ENCODE measurements at places on chromosomes 12 and 14. TPM values are rescaled to one million over a fixed set of nuclear protein-coding genes. Genes with fewer than 3 reads are reported as not detected.
A peak's percentile ranks its signal among the peaks of the same experiment; 100 is the strongest.

Gene AMIGO2
- total RNA-seq, result 33.2 TPM

DNA sequence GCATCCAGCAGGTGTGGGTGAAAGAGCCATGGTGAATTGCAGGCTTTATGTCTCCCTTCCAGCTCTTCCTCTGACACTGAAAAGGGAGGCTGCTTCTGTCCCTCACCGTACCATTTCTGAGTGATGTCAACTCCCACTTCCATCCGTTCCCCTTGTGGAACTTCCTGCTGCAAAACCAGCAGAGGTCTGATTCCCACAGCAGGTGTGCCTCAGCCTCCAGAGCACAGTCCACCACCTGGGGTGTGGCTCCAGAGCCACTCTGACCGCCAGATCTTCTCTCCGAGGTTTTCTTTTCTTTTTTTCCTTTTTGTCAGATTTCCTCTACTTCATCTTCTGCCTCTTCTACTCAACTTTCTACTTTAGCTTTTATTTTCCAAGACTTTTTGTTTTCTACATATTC, 62.7 kb downstream of the CDC42BPB start:
- DNase-seq, result no peak
- H3K4me1 ChIP-seq, result no peaks in the 10 kb centered on the region

Gene GPR84
- total RNA-seq, result not detected

GRCh38 chr12:62653740-62654139, 187.1 kb downstream of the MON2 start:
- no peaks in the 10 kb centered on the region for H3K27me3 ChIP-seq
- H3K4me1 ChIP-seq, result peaks cover 9% of the 10 kb centered on the region
- no peak for DNase-seq
- no peak overlapping the region for H3K4me3 ChIP-seq

Gene PXN
- total RNA-seq, result 127 TPM

DNA sequence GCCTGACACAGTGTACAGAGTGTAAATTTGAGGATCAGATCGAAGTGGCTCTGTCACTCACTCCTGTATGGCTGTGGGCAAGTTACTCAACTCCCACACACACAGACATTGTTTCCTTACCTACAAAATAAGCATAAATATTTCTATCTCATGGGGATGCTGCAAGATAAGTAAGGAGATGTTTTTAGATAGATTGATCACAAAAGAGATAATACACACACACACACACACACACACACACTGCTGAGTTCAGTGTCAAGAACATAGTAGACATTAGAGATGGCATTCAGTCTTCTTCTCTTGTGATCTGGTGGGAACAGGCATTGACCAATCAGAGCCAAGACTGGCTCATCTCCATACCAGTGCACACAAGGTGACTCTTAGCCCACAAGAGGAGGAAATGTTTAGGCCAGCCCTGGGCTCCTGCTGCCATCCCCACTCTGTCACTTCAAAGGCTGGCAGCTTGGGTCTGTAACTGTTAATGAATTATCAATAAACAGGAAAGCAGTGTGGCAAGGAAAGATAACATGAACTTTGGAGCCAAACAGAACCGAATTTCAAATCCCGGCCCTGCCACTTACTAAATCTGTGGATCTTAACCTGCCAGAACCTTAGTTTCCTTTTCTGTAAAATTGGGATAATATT, 3.4 kb upstream of the RNASE8 start:
- no peaks in the 10 kb centered on the region for H3K36me3 ChIP-seq
- DNase-seq, result no peak
- H3K4me3 ChIP-seq, result no peak overlapping the region
- H3K27me3 ChIP-seq, result no peaks in the 10 kb centered on the region
- no peaks in the 10 kb centered on the region for H3K4me1 ChIP-seq

- no peak overlapping the region for H3K4me3 ChIP-seq
- H3K27me3 ChIP-seq, result no peaks in the 10 kb centered on the region
- no peak overlapping the region for H3K27ac ChIP-seq
- H3K36me3 ChIP-seq, result no peaks in the 10 kb centered on the region
- DNase-seq, result no peak
- peaks cover 13% of the 10 kb centered on the region for H3K4me1 ChIP-seq
Observed at GRCh38 chr12:24487606-24488005, 461.3 kb downstream of the BCAT1 start.

DNA sequence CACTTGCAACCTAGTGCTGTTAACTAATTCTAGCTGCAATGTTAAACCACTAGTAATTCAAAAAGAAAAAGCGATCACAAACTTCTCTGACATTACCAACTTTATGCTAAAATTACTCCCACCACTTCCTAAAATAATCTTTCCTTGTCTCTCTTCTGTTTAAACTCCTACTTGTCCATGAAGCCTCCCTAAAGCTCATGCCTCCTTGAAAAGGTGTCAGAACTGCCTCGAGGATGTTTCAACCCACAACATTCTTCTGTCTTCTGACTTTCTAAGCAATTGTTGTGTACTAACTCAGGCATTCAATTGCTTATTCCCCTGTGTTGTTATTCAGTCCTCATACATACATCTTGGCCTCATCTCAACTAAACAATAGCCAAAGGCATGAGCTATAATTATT, 5.9 kb downstream of the GNPTAB start:
- DNase-seq, result no peak
- H3K4me3 ChIP-seq, result no peak overlapping the region
- H3K27ac ChIP-seq, result peak overlapping the region; percentile 54
- H3K27me3 ChIP-seq, result no peaks in the 10 kb centered on the region
- no peaks in the 10 kb centered on the region for H3K36me3 ChIP-seq

- no peak for DNase-seq
- no peaks in the 10 kb centered on the region for H3K36me3 ChIP-seq
- no peaks in the 10 kb centered on the region for H3K4me1 ChIP-seq
Observed at GRCh38 chr12:107590814-107591375, 94.7 kb upstream of the PWP1 start.

- no peaks in the 10 kb centered on the region for H3K4me1 ChIP-seq
- no peaks in the 10 kb centered on the region for H3K36me3 ChIP-seq
- no peak for DNase-seq
- H3K27me3 ChIP-seq, result no peaks in the 10 kb centered on the region
- H3K4me3 ChIP-seq, result no peak overlapping the region
Observed at GRCh38 chr12:25058012-25058411, 109.1 kb upstream of the BCAT1 start.

- H3K4me1 ChIP-seq, result peaks cover 66% of the 10 kb centered on the region
- DNase-seq, result peak; percentile 95
- peak overlapping the region; percentile 13 for H3K4me3 ChIP-seq
- H3K27ac ChIP-seq, result peak overlapping the region; percentile 93
- H3K27me3 ChIP-seq, result no peaks in the 10 kb centered on the region
Observed at GRCh38 chr14:101359221-101360053, 201.9 kb upstream of the DIO3 start.

- H3K4me1 ChIP-seq, result no peaks in the 10 kb centered on the region
- no peaks in the 10 kb centered on the region for H3K27me3 ChIP-seq
- no peak overlapping the region for H3K27ac ChIP-seq
- H3K36me3 ChIP-seq, result no peaks in the 10 kb centered on the region
- DNase-seq, result no peak
Observed at GRCh38 chr12:51442324-51442723, 17.7 kb downstream of the SLC4A8 start.

GRCh38 chr14:92513966-92514843, 624 bp downstream of the RIN3 start:
- peak overlapping the region; percentile 88 for H3K27ac ChIP-seq
- H3K27me3 ChIP-seq, result no peaks in the 10 kb centered on the region
- peak; percentile 74 for DNase-seq
- peak overlapping the region; percentile 84 for H3K4me3 ChIP-seq
- no peaks in the 10 kb centered on the region for H3K4me1 ChIP-seq
- no peaks in the 10 kb centered on the region for H3K36me3 ChIP-seq
